Left ventricle myocardium superior (tissue), 1 donor: ENCODE measurements at places on chromosomes 4 and X. TPM values are rescaled to one million over a fixed set of nuclear protein-coding genes. Genes with fewer than 3 reads are reported as not detected.

DNA sequence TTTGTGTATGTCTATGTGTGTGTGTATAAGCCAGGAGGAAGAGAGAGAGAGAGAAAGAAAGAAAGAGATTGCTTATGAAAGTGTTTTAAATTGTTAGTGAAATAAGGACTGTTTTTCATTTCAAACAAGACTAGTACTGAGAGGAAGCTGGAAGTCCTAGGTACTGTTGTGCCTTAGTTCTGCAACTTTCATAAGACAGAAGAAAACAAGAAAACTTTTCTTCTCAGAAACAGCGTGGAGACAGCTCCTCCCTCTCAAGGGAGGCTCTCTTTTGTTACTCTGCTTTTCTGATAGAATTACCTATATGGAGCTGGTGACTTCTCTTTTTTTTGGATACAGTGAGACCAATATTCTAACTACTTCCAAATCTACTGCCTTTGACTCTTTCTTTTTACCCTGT lies 62.5 kb downstream of the BANK1 start:
- no peak for DNase-seq

DNA sequence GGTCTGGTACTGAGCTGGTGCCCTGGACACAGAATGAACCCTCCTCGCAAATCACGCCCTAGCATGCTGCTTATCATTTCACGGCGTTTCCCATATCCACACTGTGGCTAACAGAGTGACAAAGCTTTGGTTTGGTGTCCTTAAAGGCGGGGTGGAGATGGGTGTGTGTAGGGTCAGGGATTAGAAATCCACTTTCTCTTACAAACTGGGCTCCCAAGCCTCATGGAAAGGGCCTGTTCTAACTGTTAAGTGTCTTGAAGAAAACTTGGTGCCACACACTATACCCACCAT lies 735 bp upstream of the CHRDL1 start:
- no peak for DNase-seq

DNA sequence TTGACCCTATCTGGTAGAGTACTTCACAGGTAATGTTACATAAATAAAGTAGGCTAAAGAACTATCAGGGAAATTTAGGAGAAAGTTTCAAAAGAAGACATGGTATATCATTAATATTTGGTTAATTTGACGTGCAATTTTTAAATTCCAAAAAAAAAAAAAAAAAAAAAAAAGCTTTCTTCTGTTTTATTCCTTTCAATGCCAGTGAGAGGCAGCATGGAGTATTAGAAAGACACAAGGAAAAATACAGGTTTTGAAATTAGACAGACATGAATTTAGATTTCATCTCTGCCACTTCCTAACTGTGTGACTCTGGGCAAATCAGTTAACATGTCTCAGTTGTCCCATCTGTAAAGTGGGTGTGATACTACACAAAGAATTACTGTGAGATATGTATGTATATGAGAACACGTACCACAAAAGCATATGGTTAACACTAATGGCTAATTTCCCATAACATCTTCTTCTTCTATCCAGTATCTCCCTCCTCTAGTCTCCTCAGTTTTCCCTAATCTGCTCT lies 132.5 kb downstream of the GPC3 start:
- DNase-seq, result no peak

DNA sequence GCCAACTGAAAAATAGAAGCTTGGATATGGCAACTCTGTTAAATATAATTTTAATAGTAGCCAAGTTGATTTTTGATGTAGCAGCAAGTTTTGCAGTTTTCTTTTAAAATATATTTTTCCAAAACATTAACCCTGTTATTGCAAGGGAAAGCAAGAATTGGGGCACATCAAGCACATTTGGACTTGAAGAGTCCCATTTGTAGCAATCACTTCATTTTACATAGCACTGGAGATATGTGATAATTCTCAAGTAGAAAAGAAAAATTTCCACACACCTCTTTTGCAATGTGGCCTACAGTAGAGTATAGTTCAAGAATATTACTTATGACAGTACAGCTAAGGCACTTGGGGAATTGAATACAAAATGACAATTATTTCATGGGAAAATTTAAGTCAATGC lies 1.9 kb upstream of the PPP4R3C start:
- DNase-seq, result no peak

DNA sequence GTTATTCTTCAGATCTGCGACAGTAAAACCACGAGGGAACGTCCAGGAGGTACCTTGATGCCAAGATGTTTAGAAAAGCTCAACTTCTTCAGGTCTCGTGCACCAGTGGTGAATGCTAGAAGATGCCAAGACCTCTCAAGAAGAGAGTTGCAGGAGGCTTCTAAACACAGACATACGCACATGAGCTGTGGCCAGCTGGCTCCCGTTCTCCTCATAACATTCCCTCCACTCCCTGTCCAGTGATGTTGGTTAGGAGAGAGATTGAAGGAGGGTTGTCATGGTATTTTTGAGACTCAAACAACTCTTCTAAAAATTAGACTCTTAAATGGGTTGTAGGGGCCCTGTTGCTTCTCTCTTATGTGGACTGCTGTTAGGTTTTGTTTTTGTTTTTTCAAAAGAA lies 184.3 kb downstream of the QDPR start:
- peak; percentile 26 for DNase-seq

The DYNLT3 gene
- 14.0 TPM for total RNA-seq

The SLC4A4 gene
- 25.6 TPM for total RNA-seq
